Caco-2 (cell line): ENCODE measurements at places on chromosomes 7 and 10. TPM values are rescaled to one million over a fixed set of nuclear protein-coding genes. Genes with fewer than 3 reads are reported as not detected.

GRCh38 chr7:69177941-69178494, 420.3 kb upstream of the AUTS2 start:
- no peaks in the 10 kb centered on the region for H3K27me3 ChIP-seq
- DNase-seq: no peak
- no peak overlapping the region for H3K27ac ChIP-seq
- H3K4me3 ChIP-seq: no peak overlapping the region
- H3K4me1 ChIP-seq: no peaks in the 10 kb centered on the region
- no peaks in the 10 kb centered on the region for H3K36me3 ChIP-seq

- no peaks in the 10 kb centered on the region for H3K36me3 ChIP-seq
- no peak for DNase-seq
- H3K27me3 ChIP-seq: no peaks in the 10 kb centered on the region
These were observed 445.1 kb upstream of the ZMIZ1 start for GRCh38 chr10:78623578-78624215.

GRCh38 chr7:123492485-123492884, 41.9 kb downstream of the IQUB start:
- no peak for DNase-seq
- H3K36me3 ChIP-seq: no peaks in the 10 kb centered on the region
- no peaks in the 10 kb centered on the region for H3K4me1 ChIP-seq
- H3K4me3 ChIP-seq: no peak overlapping the region
- H3K27ac ChIP-seq: no peak overlapping the region
- no peaks in the 10 kb centered on the region for H3K27me3 ChIP-seq

- H3K27ac ChIP-seq: no peak overlapping the region
- no peaks in the 10 kb centered on the region for H3K27me3 ChIP-seq
- no peaks in the 10 kb centered on the region for H3K4me1 ChIP-seq
- no peaks in the 10 kb centered on the region for H3K36me3 ChIP-seq
- no peak overlapping the region for H3K4me3 ChIP-seq
These were observed 8.4 kb downstream of the EPDR1 start for GRCh38 chr7:37928878-37929277.

- H3K4me3 ChIP-seq: no peak overlapping the region
- no peaks in the 10 kb centered on the region; the same call in 1 of the 2 replicates for H3K27me3 ChIP-seq
- no peak overlapping the region for H3K27ac ChIP-seq
These were observed 169.2 kb downstream of the HGF start for GRCh38 chr7:81600608-81601007.

DNA sequence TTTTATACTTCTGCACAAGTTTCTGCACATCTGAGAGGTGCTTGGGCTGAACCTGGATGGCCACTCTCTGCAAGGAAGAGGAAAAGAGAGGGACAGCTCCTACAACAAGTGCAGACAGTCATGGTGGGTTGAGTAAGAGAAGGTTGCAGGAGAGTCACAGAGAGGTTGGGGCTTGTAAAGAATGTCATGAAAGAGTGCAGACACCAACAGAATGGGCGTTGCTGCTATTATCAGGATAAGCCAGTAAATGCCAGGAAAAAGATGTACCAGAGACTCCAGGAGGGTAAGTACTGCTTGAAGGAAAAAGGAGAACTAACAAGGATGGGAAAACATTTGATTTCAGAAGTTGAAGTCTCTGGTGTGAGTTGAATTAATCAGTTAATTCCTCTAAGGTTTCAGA, 77.8 kb upstream of the NRP1 start:
- DNase-seq: no peak
- H3K27me3 ChIP-seq: no peaks in the 10 kb centered on the region
- H3K36me3 ChIP-seq: no peaks in the 10 kb centered on the region
- no peak overlapping the region for H3K4me3 ChIP-seq

- no peaks in the 10 kb centered on the region for H3K36me3 ChIP-seq
- no peaks in the 10 kb centered on the region for H3K4me1 ChIP-seq
- H3K27ac ChIP-seq: no peak overlapping the region
- no peaks in the 10 kb centered on the region for H3K27me3 ChIP-seq
These were observed 105.4 kb downstream of the ITIH5 start for GRCh38 chr10:7561216-7561893.

DNA sequence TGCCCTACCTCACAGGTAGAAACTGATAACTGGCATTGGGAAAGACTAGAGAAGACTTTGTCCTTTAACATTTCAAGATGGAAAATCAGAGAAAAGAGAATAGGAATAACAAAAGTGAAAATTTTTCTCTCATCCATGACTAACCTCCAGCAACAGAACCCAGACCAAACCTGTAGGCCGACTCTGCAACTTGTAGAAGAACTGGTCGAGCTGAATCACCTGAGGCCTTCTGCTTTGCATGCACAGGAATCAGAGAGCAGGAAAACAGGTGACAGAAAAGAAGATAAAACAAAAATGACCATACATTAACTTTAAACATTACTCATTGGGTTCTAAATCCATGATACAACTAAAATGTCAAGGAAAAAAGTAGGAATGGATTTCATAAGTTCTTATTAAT, 137.1 kb downstream of the SLC25A13 start:
- H3K27ac ChIP-seq: no peak overlapping the region
- H3K4me3 ChIP-seq: no peak overlapping the region
- H3K36me3 ChIP-seq: no peaks in the 10 kb centered on the region; the same call in 1 of the 2 replicates
- DNase-seq: no peak
- no peaks in the 10 kb centered on the region for H3K27me3 ChIP-seq
- peaks cover 17% of the 10 kb centered on the region for H3K4me1 ChIP-seq

DNA sequence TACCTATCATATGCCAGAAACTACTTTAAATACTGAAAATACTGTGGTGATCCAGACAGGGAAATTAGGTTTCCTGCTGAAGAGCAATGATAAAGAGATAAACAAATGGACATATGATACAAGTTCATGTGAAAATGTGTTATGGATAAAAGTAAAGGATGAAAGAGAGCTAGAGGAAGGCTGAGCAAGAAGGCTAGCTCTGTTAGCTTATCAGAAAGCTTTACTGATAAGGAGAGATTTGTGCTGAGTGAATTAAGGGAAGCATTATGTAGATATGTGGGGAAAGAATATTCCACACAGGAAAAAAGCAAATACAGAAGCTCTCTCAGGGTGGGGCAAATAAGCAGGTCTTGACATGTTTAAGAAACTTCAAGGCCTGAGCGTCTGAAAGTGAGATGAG, 308.4 kb downstream of the HDAC9 start:
- no peak overlapping the region for H3K27ac ChIP-seq
- no peaks in the 10 kb centered on the region for H3K4me1 ChIP-seq
- no peaks in the 10 kb centered on the region for H3K27me3 ChIP-seq
- no peak for DNase-seq
- no peaks in the 10 kb centered on the region for H3K36me3 ChIP-seq
- no peak overlapping the region for H3K4me3 ChIP-seq

GRCh38 chr10:8312079-8312478, 257.6 kb downstream of the GATA3 start:
- H3K27ac ChIP-seq: no peak overlapping the region
- H3K27me3 ChIP-seq: no peaks in the 10 kb centered on the region
- no peak overlapping the region for H3K4me3 ChIP-seq
- DNase-seq: no peak

DNA sequence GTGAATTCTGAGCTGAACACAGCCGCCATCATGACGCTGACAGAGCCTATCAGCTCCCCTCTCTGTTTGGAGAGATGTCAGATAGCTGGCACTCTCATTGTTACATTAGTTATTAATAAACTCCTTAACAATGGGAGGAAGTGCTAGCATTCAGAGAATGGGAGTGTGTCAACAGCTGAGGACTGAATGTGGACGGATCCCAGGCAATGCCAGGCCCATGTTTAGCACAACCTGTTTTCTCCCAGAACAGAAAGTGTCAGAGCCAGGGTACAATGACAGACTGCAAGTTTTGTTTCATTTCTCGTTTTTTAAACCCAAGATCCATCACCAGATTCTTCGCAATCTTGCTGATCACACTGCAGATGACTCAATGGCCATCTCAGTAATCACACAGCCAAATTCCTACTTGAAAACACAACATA, 99.6 kb downstream of the PRPF18 start:
- H3K36me3 ChIP-seq: peaks cover 6% of the 10 kb centered on the region; the same call in 1 of the 2 replicates
- no peak overlapping the region for H3K27ac ChIP-seq
- no peak for DNase-seq
- no peaks in the 10 kb centered on the region for H3K27me3 ChIP-seq
- no peak overlapping the region for H3K4me3 ChIP-seq

- DNase-seq: no peak
- H3K27ac ChIP-seq: no peak overlapping the region
- H3K36me3 ChIP-seq: no peaks in the 10 kb centered on the region
- H3K27me3 ChIP-seq: no peaks in the 10 kb centered on the region
- H3K4me3 ChIP-seq: no peak overlapping the region
These were observed 102.4 kb downstream of the EXOC4 start for GRCh38 chr7:133355325-133355708.

DNA sequence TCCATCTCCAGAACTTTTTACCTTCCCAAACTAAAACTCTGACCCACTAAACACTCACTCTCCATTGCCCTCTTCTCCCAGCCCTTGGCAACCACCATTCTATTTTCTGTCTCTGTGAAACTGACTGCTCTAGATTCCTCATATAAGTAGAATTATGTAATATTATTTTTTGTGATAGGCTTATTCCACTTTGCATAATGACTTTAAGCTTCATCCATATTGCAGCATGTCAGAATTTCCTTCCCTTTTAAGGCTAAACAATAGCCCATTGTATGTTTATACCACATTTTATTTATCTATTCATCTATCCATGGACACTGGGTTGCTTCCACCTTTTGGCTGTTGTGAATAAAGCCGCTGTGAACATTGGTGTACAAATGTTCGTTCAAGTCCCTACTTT, 308.8 kb downstream of the RNLS start:
- H3K27ac ChIP-seq: no peak overlapping the region
- no peak for DNase-seq
- no peaks in the 10 kb centered on the region for H3K4me1 ChIP-seq
- no peaks in the 10 kb centered on the region for H3K27me3 ChIP-seq
- H3K4me3 ChIP-seq: no peak overlapping the region
- no peaks in the 10 kb centered on the region for H3K36me3 ChIP-seq

- no peaks in the 10 kb centered on the region for H3K4me1 ChIP-seq
- H3K4me3 ChIP-seq: no peak overlapping the region
- H3K36me3 ChIP-seq: no peaks in the 10 kb centered on the region
- no peak overlapping the region for H3K27ac ChIP-seq
These were observed 78.1 kb upstream of the CYTH3 start for GRCh38 chr7:6350433-6351058.

- no peaks in the 10 kb centered on the region for H3K27me3 ChIP-seq
- no peak overlapping the region for H3K27ac ChIP-seq
- H3K4me3 ChIP-seq: no peak overlapping the region
- H3K4me1 ChIP-seq: no peaks in the 10 kb centered on the region
- DNase-seq: no peak
These were observed 145.5 kb downstream of the ANKRD7 start for GRCh38 chr7:118369987-118370386.

GRCh38 chr10:24824124-24824523, 100.4 kb upstream of the ARHGAP21 start:
- no peak for DNase-seq

DNA sequence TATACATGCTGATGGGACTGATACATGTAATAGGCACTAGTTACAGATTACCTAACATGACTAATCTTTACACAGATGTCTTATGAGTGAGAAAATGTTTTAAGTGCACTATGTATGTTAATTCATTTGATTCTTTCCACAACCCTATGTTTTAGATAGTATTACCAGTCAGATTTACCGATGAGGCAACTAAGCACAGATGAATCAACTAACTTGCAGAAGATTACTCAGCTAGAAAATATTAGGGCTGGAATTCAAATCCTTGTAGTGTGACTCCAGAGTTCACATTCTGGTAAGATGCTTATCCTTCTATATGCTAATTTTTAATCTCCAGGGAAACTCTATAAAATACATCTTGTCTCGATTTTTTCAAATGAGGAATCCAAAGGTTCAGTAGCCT, 964.9 kb downstream of the REEP3 start:
- no peak overlapping the region for H3K4me3 ChIP-seq
- no peaks in the 10 kb centered on the region for H3K4me1 ChIP-seq
- no peaks in the 10 kb centered on the region for H3K36me3 ChIP-seq
- no peak for DNase-seq
- no peak overlapping the region for H3K27ac ChIP-seq

GRCh38 chr10:84196941-84197340, 2.6 kb downstream of the CDHR1 start:
- H3K27ac ChIP-seq: no peak overlapping the region
- DNase-seq: no peak
- no peaks in the 10 kb centered on the region for H3K36me3 ChIP-seq
- H3K4me1 ChIP-seq: no peaks in the 10 kb centered on the region
- peaks cover 10% of the 10 kb centered on the region for H3K27me3 ChIP-seq

DNA sequence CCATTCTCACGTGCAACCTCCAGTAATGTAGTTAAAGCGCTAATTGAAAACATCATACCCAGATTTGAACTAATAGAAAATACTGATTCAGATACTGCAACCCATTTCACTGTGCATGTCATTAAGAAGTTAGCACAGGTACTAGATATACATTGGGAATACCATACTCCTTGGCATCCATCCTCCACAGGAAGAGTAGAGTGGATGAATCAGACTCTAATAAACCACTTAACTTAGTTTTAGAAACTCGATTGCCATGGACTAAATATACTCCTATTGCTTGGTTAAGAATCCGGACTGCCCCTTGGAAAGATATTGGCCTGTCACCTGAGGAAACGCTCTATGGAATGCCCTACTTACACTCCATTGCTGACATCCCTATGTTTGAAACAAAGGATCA, 9.5 kb downstream of the AKR1B15 start:
- H3K36me3 ChIP-seq: no peaks in the 10 kb centered on the region
- H3K27ac ChIP-seq: no peak overlapping the region
- peaks cover 5% of the 10 kb centered on the region; the same call in 1 of the 2 replicates for H3K4me1 ChIP-seq

DNA sequence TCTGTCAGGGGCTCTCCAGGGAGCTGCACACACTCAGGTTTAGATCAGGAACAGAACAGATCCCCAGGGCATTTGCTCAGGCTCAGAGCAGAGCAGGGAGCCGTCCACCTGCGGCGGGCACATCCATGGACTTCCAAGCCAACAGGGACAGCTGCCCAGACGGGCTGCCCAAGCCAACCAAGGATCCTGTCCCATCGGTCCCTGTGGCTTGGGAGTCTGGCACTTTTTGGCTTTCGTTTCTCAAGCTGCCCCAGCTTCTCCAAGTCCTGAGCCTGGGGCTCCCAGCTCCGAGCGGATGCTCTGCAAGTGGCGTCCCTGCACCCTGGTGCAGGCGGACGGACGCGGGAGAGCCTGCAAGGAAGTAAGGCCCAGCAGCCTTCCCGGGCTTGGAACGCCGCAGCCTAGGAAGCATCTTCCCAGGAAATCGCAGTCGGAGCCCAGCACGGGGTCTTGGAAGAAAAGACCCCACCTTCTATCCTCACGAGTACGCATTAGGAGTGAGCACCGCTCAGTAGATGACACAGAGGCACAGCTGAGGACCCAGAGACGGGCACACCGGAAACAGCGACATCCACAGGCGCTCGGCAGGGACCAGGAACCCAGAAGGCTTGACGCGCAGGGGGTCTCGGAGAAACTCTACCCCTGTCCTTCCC, 6.0 kb downstream of the GPR146 start:
- H3K36me3 ChIP-seq: no peaks in the 10 kb centered on the region; the same call in 1 of the 2 replicates
- no peak overlapping the region for H3K27ac ChIP-seq
- H3K4me3 ChIP-seq: no peak overlapping the region
- no peak for DNase-seq

KRIT1 gene
- 50.3 and 54.4 TPM in 2 replicates for total RNA-seq

SPDYE5 gene
- not detected in 2 replicates for total RNA-seq

BMPER gene
- not detected in 2 replicates for total RNA-seq

SMURF1 gene
- 22.5 and 23.0 TPM in 2 replicates for total RNA-seq

CDHR1 gene
- total RNA-seq: 0.21 TPM in 1 of 2 replicates, not detected in the other

YWHAG gene
- total RNA-seq: 141 and 150 TPM in 2 replicates

HUS1 gene
- total RNA-seq: 31.3 and 32.3 TPM in 2 replicates

DNAJB9 gene
- total RNA-seq: 22.0 and 22.1 TPM in 2 replicates

AOAH gene
- not detected in 2 replicates for total RNA-seq

RNF148 gene
- total RNA-seq: not detected in 2 replicates

BICC1 gene
- total RNA-seq: 118 and 122 TPM in 2 replicates
